RPMI7951 (cell line): ENCODE measurements at places on chromosomes 16 and 17. TPM values are rescaled to one million over a fixed set of nuclear protein-coding genes. Genes with fewer than 3 reads are reported as not detected.

The ZKSCAN2 gene
- 2.2 and 2.5 TPM in 2 replicates for total RNA-seq

DNA sequence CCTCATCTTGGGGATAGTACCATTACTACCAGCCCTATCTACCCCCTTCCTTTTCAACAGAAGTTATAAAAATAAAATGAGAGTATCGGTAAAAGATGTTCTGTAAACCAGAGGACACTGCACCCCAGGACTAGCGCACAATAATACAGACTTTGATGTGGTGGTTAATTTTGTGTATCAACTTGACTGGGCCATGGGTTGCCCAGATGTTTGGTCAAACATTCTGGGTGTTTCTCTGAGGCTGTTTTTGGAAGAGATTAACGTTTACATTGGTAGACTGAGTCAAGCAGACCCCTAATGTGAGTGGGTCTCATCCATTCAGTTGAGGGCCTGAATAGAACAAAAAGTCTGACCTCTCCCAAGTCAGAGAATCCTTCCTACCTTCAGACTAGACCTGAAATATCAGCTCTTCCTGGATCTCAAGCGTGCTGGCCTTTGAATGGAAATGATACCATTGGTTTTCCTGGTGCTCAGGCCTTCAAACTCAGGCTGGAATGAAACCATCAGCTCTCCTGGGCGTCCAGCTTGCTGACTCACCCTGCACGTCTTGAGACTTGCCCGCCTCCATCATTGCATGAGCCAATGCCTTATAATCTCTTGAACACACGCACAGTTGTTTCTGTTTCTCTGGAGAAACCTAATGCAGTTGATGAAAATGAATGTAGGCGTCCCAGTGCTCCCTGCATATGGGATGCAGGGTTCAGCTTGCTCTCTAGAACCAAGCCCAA is 10.1 kb downstream of the MRM1 start:
- DNase-seq: peak; percentile 62

GRCh38 chr17:34539881-34540280 is 39.5 kb upstream of the TMEM132E start:
- DNase-seq: no peak

DNA sequence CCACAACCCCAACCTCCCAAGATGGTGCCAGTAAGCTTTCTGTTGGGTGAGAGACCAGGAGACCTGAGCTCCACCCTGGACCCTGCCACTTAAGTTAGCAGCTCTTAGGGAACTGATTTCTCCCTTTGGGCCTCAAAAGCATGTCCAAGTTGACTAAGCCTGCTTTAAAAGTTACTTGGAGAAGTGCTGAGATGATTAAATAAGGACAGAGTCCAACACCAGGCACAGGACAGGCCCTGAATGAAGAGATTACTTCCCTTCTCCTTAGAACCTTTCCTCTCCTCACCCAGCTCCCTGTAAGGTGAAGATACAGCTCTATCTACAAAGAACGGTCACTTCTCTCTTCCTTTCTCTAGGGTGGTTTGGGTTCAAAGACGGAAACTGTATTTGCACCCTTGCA is 162.6 kb downstream of the XYLT1 start:
- DNase-seq: no peak

The FAM234A gene
- 38.1 and 76.0 TPM in 2 replicates for total RNA-seq

- no peak for DNase-seq
Measured at GRCh38 chr17:7448461-7448860, 3.6 kb downstream of the CHRNB1 start.

DNA sequence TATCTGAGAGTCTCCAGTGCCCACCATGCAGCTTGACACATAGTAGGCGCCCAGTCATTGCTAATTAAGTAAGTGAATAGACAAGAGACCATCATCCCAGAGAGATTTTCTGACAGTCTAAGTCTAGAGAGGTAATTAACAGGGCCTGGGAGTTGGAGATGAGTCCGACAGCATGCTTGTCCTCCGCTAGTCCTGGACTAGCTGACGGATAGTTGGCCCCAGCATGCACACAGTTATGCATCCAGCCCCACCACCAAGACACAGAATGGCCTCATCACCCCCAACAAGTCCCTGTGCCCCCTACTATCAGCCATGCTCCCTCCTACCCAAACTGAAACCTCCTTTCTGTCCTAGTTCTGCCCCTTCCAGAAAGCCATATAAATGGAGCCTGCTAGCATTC is 10.0 kb downstream of the GRB7 start:
- no peak for DNase-seq

The NCOR1 gene
- total RNA-seq: 54.2 and 55.0 TPM in 2 replicates

DNA sequence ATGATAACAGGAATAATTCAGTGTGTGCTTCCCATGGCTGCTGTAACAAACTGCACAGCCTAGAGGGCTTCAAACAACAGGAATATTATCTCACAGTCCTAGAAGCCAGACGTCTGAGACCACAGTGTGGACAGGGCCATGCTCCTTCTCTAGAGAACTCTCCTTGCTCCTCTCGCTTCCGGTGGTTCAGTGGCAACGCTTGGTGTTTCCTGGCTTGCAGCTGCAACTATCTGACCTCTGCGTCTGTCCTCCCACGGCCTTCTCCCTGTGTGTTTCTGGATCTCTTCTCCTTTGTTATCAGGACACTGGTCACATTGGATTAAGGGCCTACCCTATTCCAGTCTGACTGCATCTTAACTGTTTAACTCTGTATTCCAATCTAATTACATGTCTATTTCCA is 414.3 kb downstream of the MAF start:
- no peak for DNase-seq

- no peak for DNase-seq
Measured at GRCh38 chr17:15969463-15969862, 24.5 kb downstream of the ADORA2B start.

- DNase-seq: peak; percentile 97
Measured at GRCh38 chr16:84618581-84619460, 943 bp upstream of the COTL1 start.

DNA sequence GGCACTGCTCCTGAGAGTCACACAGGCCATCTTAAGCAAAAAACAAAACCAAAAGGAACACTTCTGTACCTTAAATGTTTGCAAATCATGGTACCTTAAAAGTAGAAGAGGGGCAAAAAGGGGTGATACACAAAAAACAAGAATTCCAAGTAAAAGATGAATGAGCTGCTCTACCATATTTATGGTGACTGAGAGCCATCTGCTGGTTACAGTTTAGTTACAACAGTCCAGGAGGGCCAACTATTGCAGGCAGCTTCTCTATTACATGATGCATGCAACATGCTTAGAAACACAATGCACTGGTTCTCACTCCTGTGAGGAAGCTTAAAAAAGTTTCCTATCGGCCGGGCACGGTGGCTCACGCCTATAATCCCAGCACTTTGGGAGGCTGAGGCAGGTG is 53.5 kb downstream of the STX8 start:
- DNase-seq: peak; percentile 39

The RASL10B gene
- total RNA-seq: 1.1 and 1.6 TPM in 2 replicates

DNA sequence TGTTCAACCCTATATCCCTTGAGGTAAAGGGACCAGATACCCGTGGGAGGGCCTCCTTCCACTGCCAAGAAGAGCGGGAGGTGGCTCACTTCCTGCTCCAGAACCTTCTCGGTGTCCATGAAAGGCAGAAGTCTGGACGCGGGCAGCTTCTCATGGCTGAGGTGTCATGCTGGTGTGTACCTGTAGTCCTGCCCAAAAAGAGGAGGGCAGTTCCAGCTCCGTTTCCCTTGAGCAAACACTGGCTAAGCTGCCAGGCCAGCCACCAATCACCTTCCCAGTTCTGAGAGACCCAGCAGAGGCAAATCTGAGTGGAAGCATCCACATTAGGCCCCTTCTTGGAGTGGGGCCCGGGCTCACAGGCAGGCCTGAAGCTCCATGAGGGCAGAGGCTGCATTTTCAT is 5.6 kb downstream of the TMEM11 start:
- no peak for DNase-seq

The IL21R gene
- 1.1 and 2.1 TPM in 2 replicates for total RNA-seq

The PHOSPHO1 gene
- total RNA-seq: 0.48 TPM in 1 of 2 replicates, not detected in the other

GRCh38 chr17:82103553-82104451 is 5.8 kb upstream of the FASN start:
- no peak for DNase-seq

- peak; percentile 75 for DNase-seq
Measured at GRCh38 chr17:68462381-68463210, 5.3 kb upstream of the WIPI1 start.

DNA sequence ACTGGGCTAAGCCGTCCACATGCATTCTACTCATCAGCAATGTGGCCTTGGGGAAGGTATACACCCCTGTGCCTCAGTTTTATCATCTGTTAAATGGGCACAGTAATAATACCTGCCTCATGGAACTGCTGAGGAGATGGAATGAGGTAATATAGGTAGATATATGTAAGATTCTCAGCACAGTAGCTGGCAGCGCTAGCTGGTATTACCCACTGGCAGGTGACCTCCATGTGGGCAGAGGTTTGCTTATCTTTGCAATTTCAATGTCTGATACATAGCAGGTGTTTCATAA is 1.2 kb upstream of the SGCA start:
- DNase-seq: no peak

The NOXO1 gene
- total RNA-seq: not detected in 2 replicates

- no peak for DNase-seq
Measured at GRCh38 chr17:30360086-30360808, 18.5 kb upstream of the CPD start.

The DHRS7C gene
- total RNA-seq: not detected in 2 replicates

The ESRP2 gene
- 0.24 TPM in 1 of 2 replicates, not detected in the other for total RNA-seq

The ATP6V0A1 gene
- total RNA-seq: 10.4 and 13.9 TPM in 2 replicates

The CX3CL1 gene
- 0.36 and 1.3 TPM in 2 replicates for total RNA-seq

The BAIAP3 gene
- total RNA-seq: 1.2 and 2.4 TPM in 2 replicates

- no peak for DNase-seq
Measured at GRCh38 chr17:16953841-16954240, 18.1 kb downstream of the TNFRSF13B start.

The CCL2 gene
- total RNA-seq: 300 and 392 TPM in 2 replicates

GRCh38 chr17:27326051-27326450 is 32.1 kb downstream of the WSB1 start:
- DNase-seq: no peak

The ADAMTS18 gene
- total RNA-seq: not detected in 2 replicates

The ELMO3 gene
- 0.48 and 0.78 TPM in 2 replicates for total RNA-seq

GRCh38 chr16:35399133-35399532 is 1939.7 kb downstream of the TP53TG3F start:
- no peak for DNase-seq

- DNase-seq: no peak
Measured at GRCh38 chr17:64686705-64687104, 24.6 kb upstream of the SMURF2 start.

DNA sequence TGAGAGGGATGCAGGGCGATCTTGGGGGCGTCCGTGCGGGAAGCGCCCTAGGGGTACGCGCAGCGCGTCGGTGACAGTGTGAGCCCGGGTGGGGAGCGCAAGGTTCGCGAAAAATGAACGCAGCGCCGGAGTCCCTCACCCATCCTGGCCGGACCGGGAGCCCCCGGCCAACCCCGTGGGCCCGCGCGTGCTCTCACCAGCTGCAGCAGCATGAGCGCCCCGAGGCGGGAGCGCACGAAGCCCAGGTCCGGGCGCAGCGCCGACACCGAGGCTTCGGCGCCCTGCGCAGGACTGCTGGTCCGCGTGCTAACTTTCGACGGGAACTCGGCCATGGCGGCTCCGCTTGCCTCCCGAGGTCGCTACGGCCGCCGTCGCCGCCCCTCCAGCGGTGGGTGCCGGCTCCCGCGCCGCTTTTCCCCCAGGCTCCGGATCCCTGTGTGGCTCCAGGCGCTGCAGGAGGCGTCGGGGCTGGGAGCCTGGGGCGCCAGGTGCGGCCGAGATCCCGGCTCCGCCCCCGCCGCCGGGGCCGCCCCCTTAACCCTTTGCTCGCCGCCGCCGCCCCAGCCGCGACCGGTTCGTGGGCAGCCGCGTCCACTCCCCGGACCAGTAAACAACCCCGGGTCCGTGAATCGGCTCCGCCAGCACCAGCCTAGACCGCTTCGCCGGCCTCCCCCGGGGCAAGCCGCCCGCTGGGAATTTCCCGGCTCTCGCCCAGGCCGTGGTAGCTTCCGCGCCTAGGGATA is at the start of gene PLLP:
TSS of gene PLLP (minus strand) at position 464 of the 743 bp plus-strand sequence. CDS start at position 332, 132 bp downstream.
- DNase-seq: peak; percentile 55

GRCh38 chr16:49600976-49601375 is 227.4 kb downstream of the C16orf78 start:
- no peak for DNase-seq

GRCh38 chr16:73046849-73047214 is 1.1 kb downstream of the ZFHX3 start:
- no peak for DNase-seq

The ARMC5 gene
- total RNA-seq: 4.6 and 4.9 TPM in 2 replicates

The CCL5 gene
- total RNA-seq: 2.7 and 4.0 TPM in 2 replicates

DNA sequence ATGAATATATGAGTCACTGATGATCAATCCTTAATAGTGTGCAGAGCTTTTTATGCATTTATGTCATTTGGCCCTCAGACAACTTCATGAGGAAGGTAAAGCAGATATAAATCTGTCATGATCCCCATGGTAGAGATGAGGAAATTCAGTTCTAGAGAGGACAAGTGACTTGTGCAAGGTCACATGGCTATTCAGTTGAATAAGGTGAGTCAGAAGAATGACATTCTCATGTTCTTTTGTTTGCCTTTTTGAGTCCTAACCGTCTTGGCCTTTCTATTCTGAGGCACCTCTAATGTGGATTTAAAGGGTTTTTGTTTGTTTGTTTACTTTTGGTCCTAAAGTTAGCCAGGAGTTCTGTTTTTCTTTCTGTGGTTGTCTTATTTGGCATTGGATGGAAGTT is 116.2 kb upstream of the ELAC2 start:
- no peak for DNase-seq

The KCNJ2 gene
- under 0.01 and 0.24 TPM in 2 replicates for total RNA-seq

- DNase-seq: no peak
Measured at GRCh38 chr16:53291757-53292392, 142.4 kb upstream of the RBL2 start.

The KCTD13 gene
- total RNA-seq: 3.5 and 5.3 TPM in 2 replicates

DNA sequence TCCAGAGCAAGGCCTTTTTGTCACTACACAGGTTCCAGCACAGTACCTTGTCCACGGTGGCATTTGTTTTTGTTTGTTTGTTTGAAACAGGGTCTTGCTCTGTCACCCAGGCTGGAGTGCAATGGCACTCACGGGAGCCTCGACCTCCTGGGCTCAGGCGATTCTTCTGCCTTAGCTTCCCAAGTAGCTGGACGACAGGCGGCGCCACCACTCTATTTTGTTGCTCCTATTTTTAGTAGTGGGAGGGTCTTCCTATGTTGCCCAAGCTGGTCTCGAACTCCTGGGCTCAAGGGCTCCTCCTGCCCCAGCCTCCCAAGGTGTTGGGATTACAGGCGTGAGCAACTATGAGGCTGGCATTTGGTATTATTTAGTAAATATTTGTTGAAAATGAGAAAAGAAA is 10.3 kb downstream of the MRC2 start:
- DNase-seq: no peak

- no peak for DNase-seq
Measured at GRCh38 chr16:56357765-56358322, 67.5 kb downstream of the AMFR start.

The MEIOC gene
- under 0.01 and 0.20 TPM in 2 replicates for total RNA-seq

- DNase-seq: peak; percentile 26
Measured at GRCh38 chr16:74862743-74863244, 88.2 kb upstream of the FA2H start.

The ACSM2A gene
- not detected in 2 replicates for total RNA-seq
